ENCODE measurements at places on chromosomes 12 and 14.

- DNase-seq, result no peak
Measured at GRCh38 chr12:115973968-115974724, 303.3 kb downstream of the MED13L start.

DNA sequence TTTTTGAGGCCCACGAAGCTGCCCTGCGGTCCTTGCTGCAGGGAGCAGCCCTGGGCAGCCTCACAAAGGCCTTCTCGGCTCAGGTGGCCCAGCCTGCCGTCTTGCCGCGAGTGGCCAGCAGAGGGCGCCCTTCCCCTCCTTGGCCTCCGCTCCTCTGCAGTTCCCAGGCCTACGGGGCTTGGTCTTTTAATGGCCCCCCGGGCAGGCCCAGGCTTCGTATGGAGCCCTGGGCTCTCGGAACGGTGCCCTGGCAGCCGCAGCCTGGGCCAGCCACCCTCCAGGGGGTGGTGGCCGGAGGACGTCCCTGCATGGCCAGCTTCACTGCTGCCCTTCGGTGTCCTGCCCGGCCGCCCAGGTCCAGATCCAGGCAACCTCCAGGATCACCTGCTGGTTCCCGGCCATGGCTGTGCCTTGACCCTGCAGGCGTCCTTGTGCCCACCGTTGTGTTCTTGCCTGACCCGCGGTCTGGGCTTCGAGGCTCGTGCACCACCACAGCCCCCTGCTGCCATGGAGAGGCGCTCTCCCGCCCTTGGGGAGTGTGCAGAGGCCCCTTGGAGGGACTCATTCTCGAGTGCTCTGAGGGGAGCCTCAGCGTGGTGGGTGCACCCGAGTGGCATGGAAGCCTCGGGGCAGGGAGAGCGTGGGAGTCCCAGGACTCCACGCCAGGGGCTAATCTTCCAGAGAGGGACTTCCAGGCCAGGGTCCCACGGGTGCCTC is 9.4 kb downstream of the ASPG start:
- DNase-seq, result peak; percentile 55

- DNase-seq, result peak; percentile 0
Measured at GRCh38 chr12:58211211-58211610, 269.8 kb downstream of the ATP23 start.

DNA sequence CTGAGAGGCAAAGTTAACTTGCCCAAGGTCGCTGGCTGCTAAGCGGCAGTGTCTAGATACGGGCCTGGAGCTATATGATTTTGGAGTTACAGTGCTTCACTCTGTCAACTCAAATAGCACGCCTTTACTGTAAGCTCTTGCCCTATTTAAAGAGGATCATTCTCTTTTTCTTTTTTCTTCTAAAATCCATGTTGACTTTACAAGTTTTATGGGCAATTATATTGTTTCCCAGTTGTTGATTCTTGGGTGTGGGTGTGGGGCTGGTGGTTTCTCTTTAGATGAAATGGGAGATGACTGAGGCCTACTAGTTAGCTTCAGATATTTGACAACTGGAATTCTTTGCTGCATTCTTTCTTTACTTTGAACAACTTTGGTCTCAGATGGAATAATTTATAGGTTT is 70.7 kb downstream of the C12orf75 start:
- no peak for DNase-seq

DNA sequence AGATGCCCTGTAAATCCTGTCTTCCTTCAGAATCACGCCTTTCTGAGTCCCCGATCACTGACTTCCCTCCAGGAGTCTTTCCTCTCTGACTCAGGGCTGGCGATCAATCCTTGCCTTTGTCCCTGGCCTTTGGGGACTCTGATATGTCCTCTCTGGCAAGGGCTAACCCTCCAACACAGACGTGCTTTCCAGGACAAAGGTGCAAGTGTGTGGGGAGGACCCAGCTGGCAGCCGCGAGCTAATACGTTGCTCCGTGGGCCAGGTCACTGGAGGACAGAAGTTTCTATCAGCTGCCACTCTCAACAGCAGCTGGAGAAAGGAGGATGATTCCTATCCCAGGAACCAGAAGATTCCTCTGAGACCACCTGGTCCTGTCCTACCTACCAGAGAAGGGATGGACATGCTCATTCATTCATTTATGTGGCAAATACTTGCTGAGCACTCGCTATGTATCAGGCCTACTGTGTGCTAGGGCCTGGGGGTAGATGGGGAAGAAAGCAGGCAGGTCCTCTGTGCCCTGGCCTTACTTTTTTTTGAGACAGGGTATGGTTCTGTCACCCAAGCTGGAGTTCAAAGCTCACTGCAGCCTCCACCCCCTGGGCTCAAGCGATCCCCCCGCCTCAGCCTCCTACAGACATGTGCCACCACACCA is 8.5 kb upstream of the SCARB1 start:
- DNase-seq, result no peak

DNA sequence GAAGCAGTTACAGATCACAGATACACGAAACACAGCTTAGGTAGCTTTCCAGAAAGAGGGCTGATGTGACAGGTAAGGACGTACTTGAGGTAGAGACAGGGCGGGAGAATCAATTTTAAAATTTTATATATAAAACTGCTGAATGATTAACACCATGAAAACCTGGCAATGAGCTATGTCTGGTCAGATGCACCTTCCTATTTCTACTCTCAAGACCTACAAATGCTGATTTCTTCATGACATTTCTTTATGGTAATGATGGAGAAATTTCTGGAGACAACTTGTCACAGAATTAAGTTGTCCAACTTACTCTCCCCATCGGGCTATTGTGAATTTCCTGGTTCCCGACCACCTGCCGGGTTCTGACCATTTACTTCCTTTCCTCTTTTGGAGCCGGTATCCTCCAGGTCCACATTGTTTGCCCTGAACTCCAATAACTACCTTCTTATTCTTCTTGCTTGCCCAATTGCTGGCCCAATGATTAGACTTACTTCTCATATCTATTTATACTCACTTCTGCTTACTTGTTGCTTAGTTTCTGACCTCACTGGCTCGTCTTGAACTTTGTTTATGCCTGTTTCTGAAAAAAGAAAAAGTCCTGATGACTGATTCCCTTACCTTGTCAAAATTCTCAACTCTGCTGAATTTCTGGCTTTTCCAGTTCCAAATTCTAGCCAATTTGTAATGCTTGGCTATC is 12.8 kb upstream of the ATP2B1 start:
- peak; percentile 65 for DNase-seq

DNA sequence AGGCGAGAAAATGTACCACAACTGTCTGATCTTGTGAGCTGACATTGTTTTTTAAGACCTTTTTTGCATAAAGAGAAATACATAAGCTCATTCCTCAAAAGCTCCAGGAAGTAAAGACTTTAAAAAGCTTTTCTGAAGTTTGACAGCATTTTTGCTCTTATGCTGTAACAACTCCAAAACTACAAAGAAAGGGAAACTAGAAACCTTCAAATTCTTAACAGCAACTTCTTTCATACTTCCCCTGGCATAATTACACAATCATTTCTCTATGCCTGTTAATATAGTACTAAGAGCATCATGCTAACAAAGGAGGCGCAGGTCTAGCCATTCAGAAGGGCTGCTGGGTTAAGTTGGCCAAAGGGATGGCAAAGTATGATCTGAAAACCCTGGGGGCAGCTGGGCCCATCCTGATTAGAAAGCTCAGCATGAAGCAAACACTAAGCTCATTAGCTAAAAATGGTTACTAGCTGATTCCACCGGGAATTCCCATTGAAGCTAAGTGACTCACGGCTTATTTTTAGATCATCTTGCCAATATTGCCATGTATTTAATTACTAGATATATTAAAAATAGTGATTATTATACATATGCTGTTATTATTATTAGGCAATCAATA is 26.1 kb upstream of the ANP32D start:
- DNase-seq, result no peak

DNA sequence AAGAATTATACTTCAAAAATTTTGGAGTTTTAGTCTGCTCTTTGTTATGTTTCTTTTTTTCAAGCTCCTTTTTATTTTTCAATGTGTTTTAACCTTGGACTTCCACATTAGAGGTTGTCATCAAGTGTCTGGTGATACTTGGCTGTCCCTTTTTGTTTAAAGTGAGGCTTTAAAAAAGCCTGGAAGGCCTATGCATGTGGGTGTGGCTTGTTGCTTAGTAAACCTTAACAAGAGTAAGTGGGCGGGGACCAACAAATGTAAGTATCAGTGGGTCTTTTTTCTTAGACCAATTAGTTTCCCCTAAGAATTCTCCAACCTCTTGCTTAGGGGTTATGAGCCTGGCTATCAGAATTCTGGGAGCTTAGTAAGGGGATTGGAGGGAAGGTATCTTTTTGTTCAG is 26.4 kb downstream of the HCFC2 start:
- DNase-seq, result no peak

GRCh38 chr12:57342207-57342691 is 88.6 kb downstream of the R3HDM2 start:
- peak; percentile 64 for DNase-seq

DNA sequence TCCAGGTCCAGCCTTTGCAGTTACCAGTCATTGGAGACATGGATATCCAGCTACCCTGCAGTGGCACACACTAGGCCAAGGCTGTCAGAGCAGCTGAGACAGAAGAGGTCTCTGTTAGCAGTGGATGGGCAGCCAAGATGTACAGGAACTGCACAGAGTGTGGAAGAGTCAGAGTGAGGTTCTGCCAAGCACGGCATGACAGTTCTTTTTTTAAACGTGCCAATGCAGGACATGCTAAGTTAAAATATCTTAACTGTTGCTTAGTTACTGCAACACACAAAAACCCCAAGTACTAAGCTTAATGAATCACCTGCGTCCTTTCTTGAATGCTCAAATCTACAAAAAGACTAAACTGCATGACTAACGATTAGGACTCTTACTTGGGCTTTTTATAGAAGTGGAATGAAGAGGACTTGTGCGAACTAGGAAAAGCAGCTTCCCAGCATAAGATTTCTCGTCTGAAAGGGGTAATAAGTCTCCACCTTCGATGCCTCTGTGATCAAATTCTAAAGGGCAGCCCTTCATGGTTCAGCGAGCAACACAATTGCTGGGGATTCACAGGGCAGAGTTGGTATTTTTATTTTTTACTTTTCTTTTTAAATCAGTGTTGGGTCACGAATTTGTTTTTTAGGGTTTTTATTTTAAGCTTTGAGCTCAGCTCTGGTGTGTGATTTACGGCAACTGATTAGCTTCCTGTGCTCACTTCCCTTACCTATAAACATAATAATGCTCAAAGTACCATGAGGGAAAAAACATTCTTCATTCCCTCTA is 20.6 kb downstream of the MAPK1IP1L start:
- DNase-seq, result peak; percentile 56

- no peak for DNase-seq
Measured at GRCh38 chr14:61925732-61926435, 163.7 kb downstream of the SNAPC1 start.

- no peak for DNase-seq
Measured at GRCh38 chr14:94051115-94051514, 25.0 kb downstream of the OTUB2 start.

GRCh38 chr12:88267630-88268029 is 125.5 kb downstream of the TMTC3 start:
- DNase-seq, result no peak

- no peak for DNase-seq
Measured at GRCh38 chr12:65998536-65999530, 131.7 kb downstream of the LLPH start.

GRCh38 chr12:132159555-132160003 is 15.3 kb downstream of the NOC4L start:
- no peak for DNase-seq

- no peak for DNase-seq
Measured at GRCh38 chr14:22420598-22421186, 168.3 kb downstream of the DAD1 start.

DNA sequence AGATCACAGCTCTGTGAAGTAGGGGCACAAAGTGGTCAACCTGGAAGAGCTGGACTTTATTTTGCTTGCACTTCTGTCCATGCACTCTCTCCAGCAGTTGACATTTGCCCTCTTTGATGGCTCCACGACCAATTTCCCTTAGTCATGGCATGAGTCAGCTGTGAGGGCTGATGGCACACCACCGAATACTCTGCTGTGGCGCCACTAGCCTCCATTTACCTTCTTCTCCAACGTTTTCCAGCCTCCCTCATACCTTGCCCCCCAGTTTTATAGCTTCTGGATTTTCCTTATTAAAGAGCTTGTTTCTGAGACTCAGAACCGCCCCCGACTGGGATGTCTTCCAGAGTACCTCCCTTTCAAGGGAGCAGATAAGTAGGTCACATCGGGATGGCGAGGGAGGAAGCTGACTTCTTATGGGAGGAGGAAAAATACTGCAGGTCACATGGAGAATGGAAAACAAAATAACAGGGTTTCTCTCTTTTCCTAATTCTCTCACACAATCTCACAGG is 17.6 kb downstream of the NINJ2 start:
- DNase-seq, result peak; percentile 64

DNA sequence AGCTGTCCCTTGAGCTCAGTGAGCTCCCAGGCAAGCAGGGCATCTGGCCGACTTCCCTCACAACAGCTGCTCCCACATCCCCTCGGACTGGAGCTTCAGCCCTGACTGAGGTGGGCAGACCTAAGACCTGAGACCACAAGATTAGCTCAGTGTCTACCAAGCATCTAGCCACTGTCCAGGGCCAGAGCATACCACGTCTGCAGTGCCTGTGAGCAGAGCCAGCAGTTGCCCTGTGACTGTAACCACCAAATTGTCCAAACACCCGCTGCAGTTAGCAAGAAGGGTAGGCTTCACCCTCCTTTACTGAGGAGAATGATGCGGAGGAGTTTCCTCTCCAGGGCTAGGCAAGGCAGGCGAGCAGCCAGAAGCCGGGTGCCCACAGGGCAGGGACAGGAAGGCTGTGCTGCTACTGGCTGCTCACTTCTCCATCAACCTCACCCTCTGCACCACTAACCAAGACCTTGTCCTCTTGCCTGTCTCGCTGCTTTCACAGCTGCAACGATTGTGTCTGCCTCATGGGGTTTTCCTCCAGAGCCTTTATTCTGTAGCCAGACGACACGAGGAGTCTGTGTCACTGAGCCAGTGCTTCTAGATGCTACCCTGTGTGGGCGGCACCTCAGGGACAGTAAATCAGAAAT is 53.9 kb downstream of the ANAPC7 start:
- peak; percentile 73 for DNase-seq

GRCh38 chr12:7142809-7143465 is 12.8 kb downstream of the CLSTN3 start:
- DNase-seq, result no peak

DNA sequence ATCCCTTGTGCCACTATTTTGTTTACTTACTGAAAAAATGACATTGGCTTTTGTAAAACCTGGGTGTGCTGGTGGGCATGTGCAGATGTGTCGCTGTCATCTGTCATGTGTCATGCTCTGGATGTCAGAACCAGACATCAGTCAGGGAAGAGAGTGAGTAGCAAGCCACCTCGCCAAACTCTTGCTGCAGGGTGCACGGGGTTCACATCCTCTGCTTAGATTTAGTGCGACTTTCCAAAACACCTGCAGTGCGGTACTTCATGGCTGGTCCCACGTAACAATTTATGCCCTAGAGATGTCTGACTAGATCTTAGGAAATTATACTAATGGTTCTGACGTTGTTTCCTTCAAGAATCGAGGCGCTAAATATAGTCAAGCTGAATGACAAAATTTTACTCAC is 106.7 kb downstream of the CRADD start:
- DNase-seq, result no peak

DNA sequence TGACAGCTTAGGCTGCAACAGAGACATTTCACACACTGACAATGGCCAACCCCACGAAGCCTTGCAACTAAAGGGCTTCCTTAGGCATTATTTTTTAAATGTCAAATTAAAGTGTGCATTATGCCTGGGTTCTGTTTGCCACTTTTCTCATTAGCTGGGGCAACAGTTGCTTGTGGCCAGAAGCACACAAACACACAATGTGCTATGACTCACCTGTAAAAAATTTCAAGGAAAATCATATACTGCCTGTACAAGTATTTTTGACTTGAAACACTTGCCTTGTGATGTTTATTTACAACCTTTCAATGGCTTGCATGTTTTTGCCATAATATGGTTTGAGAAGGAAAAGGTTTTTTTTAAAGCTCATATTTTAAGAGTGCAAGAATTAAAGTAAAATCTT is 1.9 kb downstream of the NTN4 start:
- DNase-seq, result no peak

GRCh38 chr12:120006258-120006975 is 17.4 kb downstream of the BICDL1 start:
- no peak for DNase-seq
